ENCODE measurements at places on chromosomes 2 and 18.

- peak; percentile 5 for DNase-seq
These were observed 49.8 kb downstream of the PLEK start for GRCh38 chr2:68414876-68415275.

DNA sequence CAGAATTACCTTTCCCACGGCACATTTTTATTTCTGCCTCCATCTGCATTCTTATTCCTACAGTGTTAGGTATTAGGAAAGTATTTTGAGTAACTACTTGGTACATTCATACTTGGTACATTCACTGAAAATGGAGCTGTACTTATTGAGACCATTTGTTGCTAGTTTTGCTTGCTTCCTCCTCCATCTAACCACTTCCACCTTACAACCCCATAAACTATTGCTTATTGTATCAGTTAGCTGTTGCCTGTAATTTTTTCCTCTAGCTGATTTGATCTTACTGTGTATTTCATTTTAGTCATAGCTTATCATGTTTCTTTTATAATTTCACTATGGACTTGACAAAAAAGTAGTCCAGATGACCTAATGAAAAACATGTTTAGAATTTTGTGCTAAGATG, 50.7 kb downstream of the AFTPH start:
- DNase-seq, result no peak

DNA sequence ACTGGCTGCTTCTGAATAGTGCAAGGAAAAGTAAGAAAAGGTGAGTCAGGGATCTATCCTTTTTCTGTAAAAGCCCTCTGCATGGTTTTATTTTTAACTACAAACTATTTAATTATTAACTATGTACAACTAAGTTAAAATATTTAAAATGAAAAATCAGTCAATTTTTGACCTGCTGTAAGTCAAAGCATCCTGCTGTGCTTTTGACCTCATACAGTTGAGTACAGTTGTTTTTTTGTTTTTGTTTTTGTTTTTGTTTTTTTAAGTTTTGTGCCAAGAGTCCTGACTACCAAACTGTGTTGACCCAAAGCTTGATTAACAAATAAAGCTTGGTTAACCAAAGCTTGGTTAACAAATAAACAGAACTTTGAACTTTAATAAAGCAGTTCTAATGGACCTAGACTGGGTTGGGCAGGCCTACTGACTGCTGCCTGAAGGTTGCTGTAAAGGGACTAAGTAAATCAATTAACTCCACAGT, at the start of gene ACMSD:
TSS of gene ACMSD (plus strand) at position 474 of the 478 bp plus-strand sequence. CDS start 67 bp downstream, outside the sequence.
- no peak for DNase-seq

GRCh38 chr2:100416397-100416934, 1.0 kb downstream of the CHST10 start:
- DNase-seq, result no peak

DNA sequence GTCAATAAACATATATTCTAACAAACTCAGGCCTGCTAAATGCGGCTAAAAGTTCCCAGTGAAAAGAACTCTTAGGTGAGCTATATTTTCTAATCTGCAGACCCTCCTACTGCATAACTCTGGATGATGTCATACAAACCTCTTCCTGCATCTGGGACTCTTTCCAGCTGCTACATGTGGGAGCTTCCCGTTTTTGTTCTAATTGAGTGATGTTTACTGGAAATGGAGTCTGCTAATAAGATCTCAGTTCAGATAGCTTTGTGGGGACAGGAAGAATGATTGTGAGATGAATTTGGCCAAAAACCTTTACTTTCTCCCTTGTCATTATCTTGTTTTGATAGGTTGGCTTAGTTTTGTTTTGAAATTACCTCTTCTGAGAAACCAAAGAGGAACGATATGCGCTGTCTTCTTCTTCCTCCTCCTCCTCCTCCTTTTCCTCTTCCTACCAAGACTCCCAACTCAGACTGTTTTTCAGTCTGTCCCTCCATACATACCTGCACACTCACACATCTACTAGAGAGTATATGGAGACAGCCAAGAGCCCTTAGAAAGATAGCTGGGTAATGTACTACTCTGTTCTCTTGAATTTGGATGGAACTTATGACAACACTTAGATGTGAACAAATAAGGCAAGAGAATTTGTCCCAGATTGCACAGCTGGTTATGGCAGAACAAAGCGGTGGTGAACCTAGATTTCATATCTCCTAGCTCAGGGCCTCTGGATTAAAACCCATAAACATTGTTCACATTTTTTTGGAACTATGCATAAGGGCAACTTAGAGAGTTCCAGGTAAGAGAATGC, 39.8 kb upstream of the AAK1 start:
- DNase-seq, result no peak

GRCh38 chr2:111118981-111119821, 1.5 kb upstream of the BCL2L11 start:
- DNase-seq, result no peak

- no peak for DNase-seq
These were observed 360.2 kb downstream of the SETBP1 start for GRCh38 chr18:45040879-45041278.

All from iPS DF 19.7 (cell line).